ENCODE measurements at places on chromosomes 1 and 21.
A peak's percentile ranks its signal among the peaks of the same experiment; 100 is the strongest.

DNA sequence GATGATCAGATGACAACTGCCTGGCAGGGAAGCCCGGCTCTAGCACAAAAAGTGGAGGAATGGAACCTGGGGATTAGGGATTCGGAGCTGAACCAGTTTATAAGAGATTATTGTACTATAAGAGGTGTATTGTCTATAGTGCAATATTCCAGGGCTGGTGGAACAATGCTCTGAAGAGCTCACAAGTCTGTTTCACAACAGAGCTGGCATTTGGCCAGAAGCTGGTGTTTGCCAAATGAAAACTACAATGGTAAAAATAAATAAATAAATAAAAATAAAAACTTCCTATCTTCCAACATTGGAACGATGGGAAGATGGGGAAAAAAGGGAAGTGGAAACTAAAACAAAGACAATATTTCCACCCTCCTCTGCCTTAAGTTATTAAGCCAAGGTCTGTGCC is 73.5 kb downstream of the CHODL start:
- DNase-seq = no peak

- DNase-seq = no peak
Observed at GRCh38 chr1:163144418-163144817, 58.3 kb downstream of the RGS5 start.

DNA sequence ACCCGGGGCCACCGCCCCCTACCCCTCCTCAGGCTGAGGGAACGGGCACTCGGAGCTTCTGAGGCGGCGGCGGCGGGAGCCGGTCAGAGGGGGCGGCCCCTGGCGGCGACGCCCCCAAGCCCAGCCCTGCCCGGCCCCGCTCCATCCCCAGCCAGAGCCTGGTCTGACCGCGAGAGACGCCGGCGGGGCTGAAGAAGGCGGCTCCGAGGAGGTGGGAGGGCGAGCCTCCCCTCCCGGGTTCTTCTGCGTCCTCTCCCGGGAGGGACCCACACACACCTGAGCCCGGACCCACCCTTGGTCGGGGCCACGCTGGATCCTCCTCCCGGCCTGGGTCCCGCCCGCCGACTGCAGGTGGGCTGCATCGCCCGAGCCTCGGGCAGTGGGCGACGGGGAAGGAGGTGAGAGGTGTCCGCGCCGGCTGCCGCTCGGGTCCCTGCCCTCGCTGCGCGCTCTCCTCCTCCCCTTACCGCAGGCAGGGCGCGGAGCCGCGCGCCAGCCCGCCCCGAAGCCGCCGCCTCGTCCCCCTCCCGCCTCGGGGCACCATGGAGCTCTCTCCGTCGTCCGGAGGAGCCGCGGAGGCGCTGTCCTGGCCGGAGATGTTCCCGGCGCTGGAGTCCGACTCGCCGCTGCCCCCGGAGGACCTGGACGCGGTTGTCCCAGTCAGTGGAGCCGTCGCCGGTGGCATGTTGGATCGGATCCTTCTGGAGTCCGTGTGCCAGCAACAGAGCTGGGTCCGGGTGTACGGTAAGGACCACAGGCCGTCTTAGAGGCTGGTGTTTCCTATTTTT is at the start of gene RASAL2:
Gene RASAL2 (plus strand): TSS at position 154 of the 788 bp plus-strand sequence. CDS start 389 bp downstream, at position 543.
- DNase-seq = no peak

GRCh38 chr1:90781534-90781933 is 64.4 kb upstream of the BARHL2 start:
- no peak for DNase-seq

DNA sequence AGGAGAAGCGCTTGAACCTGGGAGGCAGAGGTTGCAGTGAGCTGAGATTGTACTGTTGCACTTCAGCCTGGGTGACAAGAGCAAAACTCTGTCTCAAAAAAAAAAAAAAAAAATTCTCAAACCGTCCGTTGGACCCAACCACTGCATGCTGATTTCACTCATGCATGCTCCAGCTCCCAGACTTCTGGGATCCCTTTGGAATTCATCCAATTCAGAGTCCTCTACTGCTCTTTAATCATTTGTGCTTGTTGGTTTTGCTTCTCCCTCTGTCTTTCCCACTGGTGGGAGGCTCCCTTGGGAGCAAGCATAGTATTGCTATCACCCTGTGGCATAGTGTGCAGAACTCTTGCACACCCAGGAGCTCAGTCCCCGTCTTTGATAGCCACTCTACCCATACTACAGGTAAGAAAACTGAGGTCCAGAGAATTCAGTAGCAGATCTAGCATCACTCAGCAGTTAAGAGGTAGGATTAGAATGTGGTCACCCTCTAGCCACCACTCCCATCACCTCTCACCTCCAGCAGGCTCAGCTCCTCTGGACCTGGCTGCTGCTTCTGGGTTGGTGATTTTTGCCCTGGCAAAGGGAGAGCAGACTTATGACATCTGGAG is 3.1 kb upstream of the LMNA start:
- no peak for DNase-seq

- DNase-seq = no peak
Observed at GRCh38 chr1:165574295-165574694, 30.5 kb downstream of the LRRC52 start.

GRCh38 chr1:56469640-56470371 is 109.6 kb downstream of the PLPP3 start:
- no peak for DNase-seq

DNA sequence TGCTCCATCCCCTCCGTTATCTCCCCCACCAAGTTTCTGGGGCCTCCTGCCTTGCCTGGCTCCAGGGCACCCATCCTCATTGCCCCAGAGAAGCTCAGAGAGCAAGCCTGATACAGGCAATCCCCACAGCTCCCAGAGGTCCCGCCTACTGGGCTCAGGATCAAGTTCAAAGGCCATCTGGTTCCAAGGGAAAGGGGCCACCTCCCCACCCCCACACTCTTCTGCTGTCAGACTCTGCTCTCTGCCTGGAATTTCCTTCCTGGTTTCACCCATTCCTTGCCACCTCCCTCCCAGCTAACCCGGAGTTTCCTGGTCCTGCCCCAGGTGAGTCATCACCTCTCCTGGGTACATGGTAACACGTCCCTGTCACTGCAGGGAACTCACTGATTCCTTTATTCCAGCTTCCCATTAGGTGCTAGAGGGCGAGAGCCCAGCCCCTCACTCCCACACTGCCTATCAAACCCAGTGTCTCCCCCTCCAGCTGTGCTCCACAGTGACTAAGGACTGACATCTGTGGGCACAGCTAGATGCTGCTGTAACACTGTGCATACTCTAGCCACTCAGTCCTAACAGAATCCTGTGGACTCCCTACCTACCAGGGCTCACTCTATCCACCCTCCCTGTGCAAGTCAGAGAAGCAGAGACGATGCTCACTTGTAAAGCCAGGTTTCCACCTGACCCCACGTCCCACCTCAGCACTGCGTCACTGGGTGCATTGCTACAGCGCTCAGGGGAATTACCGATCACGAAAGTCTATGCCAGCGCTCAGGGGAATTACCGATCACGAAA is 21.8 kb downstream of the RSPH1 start:
- no peak for DNase-seq

- DNase-seq = no peak
Observed at GRCh38 chr1:112063781-112064728, 74.6 kb upstream of the KCND3 start.

- peak; percentile 92 for DNase-seq
Observed at GRCh38 chr1:161389691-161390558, 22.2 kb upstream of the CFAP126 start.

- DNase-seq = no peak
Observed at GRCh38 chr1:200021577-200022238, 5.8 kb upstream of the NR5A2 start.

DNA sequence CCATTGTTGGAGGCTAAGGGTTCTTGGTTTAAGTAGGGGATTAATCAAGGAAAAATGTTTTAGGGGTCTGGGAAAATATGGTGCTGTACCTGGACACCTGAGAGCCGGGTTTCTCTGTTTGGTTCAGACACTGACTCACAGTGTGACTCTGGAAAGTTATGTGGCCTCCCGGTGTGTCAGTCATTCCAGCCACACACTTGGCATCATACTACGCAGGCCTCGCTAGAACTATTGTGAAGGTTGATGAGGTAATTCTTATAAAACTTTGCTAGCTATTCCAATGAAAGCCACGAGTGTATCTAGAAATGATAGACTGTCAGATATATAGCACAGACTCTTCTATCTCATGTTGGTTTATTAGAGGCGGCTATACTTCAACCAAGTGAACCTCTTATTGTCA is 4.8 kb upstream of the CAMSAP2 start:
- DNase-seq = no peak

DNA sequence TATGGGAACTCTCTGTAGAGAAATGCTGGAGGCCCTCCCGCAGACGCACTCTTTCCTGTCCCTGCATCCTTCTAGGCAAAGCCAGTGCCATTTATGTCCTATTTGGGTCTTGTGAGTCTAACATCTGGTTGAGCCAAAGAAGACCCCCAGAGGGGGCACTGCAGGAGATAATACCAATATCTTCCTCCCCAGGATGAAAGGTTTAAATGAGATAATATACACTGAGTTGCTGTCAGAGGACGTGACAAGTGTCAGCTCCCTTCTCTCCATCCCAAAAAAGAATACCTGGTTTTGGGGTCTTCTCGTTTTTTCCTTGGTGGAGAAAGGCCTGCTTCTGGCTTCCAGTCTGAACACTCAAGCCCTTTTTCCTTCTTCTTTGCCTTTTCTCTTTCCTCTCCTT is 7.6 kb downstream of the TCEA3 start:
- DNase-seq = no peak

DNA sequence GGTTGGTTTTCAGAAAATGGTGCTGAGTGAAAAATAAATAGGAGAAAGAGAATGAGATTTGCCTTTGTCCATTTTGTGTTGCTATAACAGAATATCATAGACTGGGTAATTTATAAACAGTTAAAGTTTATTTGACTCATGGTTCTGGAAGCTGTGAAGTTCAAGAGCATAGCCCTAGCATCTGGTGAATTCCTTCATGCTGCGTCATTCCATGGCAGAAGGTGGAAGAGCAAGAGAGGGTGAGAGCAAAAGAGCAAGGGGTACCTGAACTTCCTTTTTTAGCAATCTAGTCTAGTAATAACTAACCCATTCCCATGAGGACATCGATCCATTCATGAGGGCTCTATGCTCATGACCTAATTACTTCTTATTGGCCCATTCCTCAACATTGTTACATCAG is 209.1 kb upstream of the ZP4 start:
- no peak for DNase-seq

DNA sequence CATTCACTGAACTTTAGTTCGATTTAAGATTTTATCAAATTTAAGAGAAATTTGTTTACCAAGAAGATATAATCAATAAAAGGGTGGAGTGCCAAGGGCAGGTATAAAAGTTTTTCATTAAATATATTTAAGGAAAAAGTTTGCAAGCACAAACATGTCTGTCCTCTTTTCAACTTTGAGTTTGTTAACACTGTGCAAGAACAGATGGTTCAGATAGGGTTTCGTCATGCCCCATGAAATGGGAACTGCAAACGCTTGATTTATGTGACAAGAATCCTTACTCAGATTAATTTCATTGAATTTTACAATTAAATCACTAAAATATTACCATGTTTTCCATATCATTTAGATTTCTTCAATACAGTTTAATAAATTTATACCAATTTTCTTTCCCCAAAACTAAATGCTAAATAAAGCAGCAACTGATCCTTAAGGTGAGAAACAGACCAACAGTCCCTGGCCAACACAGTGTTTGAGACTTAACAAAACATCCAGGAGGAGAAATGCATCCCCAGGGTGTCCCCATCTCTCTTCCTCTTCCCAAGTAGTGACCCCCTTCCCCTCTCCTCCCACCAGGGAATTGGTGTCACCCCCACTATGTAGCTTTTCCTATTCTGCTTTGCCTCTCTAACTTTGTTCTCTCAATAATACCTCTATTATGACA is 292.9 kb downstream of the LTN1 start:
- DNase-seq = no peak

DNA sequence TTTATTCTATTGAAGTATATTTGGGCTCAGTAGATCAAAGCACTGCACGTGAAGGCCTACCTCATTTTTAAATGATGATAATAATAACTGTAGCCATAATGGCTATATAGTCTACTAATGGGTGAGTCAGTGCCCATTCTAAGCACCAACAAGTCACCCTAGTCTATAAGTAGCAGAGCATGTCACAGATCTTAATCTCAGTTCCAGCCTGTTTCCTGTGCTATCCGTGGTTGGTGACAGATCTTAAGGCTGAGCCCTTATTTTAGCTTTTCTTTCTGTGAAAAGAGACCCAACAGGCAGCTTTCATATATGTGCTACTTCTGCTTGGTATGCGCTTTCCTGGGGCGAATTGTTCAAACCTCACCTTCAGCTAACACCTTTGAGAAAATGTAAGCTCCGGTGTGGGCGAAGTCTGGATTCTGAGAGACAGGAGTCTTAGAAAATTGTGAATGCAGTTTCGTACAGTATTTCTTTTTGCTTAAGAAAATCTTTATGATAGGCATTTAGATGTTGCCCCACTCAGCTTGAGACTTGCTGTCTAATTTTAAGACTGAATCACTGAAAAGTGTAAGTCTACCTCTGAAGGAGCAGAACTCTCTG is 59.6 kb downstream of the FMN2 start:
- DNase-seq = no peak

- no peak for DNase-seq
Observed at GRCh38 chr1:181936269-181936668, 125.2 kb downstream of the ZNF648 start.

GRCh38 chr1:211647711-211648121 is 27.7 kb downstream of the NEK2 start:
- no peak for DNase-seq

DNA sequence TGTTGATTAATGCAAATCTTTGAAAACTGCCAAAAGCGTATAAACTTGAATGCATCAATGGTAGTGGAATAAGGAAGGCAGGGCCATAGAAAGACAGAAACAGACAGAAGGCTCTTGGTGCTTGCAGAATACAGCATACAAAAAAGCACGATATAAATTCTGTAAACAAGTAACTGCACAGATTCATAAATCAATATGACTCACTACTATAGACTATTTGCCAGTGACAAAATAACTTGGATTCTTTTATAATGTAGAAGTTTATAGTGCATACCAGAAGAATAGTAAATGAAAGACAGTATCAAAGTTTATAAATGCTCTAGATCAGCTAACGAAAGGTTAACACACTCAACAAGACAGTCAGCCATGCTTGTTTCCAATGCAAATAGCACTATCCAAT is 349.6 kb downstream of the PTBP2 start:
- DNase-seq = no peak

GRCh38 chr1:236904892-236905741 is 99.1 kb downstream of the MT1HL1 start:
- DNase-seq = no peak

- DNase-seq = no peak
Observed at GRCh38 chr1:2443277-2444137, 31.1 kb upstream of the PEX10 start.

- no peak for DNase-seq
Observed at GRCh38 chr1:161359291-161359690, 8.4 kb downstream of the CFAP126 start.

- DNase-seq = no peak
Observed at GRCh38 chr1:228827019-228827418, 91.7 kb downstream of the RHOU start.

GRCh38 chr1:39044762-39045161 is 18.6 kb downstream of the NDUFS5 start:
- no peak for DNase-seq

- no peak for DNase-seq
Observed at GRCh38 chr1:213934649-213935048, 53.1 kb upstream of the PROX1 start.

All from stimulated activated CD8-positive, alpha-beta memory T cell treated with anti-CD3 and anti-CD28 coated beads, Interleukin-4, amount 100 ng/mL, for 1 hour (primary cell).